Neural progenitor cell (in vitro differentiated cells): ENCODE measurements at places on chromosomes 11 and 22. TPM values are rescaled to one million over a fixed set of nuclear protein-coding genes. Genes with fewer than 3 reads are reported as not detected.

- no peak for DNase-seq
Measured at GRCh38 chr22:36419177-36419911, 31.6 kb upstream of the MYH9 start.

SH3BP1 gene
- total RNA-seq, result 10.3 and 10.9 TPM in 2 replicates

DNA sequence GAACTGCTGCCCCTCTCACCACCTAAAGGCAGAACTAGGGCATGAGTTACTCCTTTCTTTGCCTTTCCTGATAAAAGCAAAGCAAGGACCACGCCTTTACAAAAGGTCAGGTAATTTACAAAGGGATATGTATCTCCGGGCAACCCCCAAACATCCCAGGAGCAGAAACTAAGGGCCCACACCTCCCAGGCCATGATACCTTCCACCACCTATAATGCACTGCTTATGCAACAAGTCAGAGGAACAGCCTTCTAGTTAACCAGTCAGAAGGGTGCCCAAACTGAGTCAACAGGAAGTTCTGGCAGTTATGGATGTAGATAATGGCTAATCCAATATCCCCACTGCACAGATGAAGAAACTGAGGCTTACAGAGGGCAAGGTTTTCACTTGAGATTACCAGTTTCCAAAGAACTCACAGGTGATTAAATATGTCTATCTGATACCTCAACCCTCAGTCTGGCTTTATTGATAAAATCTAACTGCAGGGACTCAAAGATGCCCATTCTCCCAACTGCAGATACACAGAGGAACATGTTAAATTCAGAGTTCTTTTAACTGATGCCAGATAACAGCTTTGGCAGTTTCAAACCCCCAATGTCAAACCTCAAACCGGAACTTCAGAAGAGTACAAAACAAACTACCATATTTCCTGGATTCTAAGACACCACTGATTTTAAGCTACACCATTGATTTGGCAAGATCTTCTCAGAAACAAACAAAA is 16.8 kb upstream of the CASTOR1 start:
- no peak for DNase-seq

DNA sequence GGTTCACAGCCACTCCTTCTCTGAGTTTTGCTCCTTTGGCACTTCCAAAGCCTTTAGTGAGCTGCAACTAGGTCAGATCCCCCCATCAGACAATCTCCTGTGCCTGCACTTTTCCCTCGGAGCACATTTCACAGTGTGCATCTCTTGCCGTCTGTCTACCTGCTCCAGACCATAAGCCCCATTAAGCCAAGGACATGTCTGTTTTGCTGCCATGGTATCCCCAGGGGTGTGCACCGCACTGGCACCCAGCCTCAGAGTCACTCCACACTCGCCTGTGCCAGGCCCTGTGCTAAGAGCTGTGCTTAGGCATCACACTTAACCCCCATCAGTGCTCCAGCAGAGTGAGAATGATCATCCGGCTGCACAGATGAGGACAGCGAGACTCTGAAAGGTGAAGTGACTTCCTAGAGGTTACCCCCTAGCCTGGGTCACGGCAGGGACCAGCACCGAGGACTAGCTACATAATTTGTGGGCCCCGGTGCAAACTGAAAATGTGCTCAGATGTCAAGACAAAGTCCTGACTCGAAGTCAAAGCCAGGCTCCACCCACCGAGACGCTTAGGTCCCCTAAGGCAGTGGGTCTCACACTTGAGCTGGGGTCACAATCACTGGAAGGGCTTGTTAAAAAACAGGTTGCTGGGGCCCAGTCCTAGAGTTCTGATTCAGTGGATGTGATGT is 33.9 kb downstream of the ARRB1 start:
- DNase-seq, result no peak

CYB5R2 gene
- total RNA-seq, result 24.6 and 37.1 TPM in 2 replicates

DNA sequence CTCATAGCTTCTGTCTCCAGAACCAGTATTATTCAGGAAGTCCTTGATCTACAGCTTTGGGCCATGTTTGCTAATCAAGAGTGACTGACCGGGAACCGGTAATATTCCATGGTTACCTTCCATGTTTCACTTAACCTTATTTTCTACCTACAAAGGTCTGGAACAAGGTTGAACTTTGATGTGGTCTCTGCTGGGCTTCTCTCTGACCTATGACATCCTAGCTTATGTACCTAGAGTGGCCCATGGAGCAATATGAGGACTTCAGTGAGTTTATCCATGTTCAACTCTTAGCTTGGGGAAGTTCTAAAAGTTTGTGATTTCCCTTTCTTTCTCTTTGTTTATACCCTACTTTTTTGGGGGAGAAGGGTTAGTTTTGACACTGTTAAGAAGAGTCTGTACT is 33.2 kb downstream of the CCDC90B start:
- DNase-seq, result no peak

DNA sequence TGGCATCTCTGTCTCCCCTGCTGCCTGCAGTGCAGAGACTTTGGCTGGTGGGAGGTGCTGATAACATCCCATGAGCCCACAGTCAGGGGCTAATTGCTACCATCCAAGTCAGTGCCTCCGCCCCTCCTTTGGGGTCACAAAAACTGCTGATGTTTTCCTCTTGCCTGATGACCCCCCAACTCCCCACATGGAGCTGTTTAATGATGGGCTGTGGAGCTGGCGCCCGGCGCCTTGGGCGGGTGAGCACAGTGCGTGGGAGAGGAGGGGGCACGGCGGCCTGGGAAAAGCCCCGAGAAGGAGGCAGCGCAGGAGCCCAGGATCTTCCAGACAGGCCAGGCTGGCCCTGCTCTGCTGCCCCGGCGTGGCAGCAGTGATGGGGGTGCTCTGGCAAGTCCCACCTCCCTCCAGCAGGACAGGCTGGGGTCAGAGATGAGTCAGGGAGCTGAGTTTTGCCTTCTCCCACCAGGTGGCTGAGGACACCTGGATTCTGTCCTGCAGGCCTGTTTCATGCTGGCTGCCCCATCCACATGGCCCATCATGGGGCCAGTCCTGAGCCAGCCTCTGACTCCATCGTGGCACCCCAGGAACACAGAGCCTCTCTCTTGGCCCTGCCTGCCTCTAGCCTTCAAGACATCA is 43.8 kb downstream of the NECTIN1 start:
- no peak for DNase-seq

RIC3 gene
- 29.5 and 33.7 TPM in 2 replicates for total RNA-seq

DNA sequence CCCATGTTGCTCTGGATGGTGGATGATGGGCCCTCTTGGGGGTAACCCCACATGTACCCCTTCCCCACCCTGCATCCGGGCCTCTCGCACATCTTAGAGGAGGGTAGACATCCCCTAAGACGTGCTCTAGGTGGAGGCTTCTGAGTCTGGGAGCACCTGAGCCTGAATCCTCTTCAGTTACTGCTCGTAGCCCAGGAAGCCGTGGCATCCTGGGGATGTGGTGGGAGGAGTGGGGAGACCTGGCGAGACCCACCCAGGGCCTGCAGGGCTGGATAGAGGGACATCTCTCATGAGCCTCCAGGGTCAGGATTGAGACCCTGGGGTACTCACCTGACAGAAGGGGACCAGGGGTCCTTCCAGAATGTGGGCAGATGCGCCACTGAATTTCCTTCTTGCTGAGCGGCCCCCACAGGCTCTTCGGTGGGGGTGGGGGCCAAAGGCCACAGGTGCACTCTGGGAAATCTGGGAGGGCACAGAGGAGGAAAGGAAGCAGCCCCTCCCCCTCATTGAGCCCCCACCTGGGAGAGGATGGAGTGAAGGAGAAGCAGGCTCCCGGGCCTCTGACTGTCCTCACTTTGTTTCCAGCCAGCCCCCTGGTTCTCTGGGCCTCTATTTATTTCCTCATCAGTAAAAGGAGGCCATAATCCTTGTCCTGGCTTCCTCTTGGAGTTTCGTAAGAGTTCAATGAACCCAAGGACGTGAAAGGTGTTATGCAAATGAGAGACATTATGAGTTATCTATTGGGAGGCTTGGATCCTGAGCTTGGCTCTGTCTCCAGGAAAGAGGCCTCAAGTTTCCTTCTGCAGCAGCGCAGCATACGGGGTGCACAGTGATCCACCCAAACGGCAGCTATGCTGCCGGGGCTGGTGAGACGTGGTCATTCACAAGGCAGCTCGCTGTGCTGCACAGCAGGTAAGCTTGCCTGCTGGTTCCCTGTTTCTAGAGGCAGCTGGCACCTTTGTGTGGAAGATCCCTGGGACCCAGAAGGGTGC is 31.2 kb downstream of the KCNJ4 start:
- no peak for DNase-seq

RTCB gene
- total RNA-seq, result 162 and 215 TPM in 2 replicates

POTEH gene
- not detected in 2 replicates for total RNA-seq

SUSD2 gene
- total RNA-seq, result 0.02 and 0.25 TPM in 2 replicates

GRCh38 chr11:132231656-132232347 is 861.4 kb downstream of the NTM start:
- no peak for DNase-seq

RAC2 gene
- total RNA-seq, result 1.7 and 2.1 TPM in 2 replicates
